ENCODE measurements at places on chromosomes 7 and 10.

- no peak for DNase-seq
Observed at GRCh38 chr7:120064565-120064964, 208.4 kb upstream of the KCND2 start.

GRCh38 chr7:112723416-112723815, 66.8 kb downstream of the TMEM168 start:
- DNase-seq: peak; percentile 71

- DNase-seq: no peak
Observed at GRCh38 chr7:3867863-3868262, 566.8 kb downstream of the SDK1 start.

DNA sequence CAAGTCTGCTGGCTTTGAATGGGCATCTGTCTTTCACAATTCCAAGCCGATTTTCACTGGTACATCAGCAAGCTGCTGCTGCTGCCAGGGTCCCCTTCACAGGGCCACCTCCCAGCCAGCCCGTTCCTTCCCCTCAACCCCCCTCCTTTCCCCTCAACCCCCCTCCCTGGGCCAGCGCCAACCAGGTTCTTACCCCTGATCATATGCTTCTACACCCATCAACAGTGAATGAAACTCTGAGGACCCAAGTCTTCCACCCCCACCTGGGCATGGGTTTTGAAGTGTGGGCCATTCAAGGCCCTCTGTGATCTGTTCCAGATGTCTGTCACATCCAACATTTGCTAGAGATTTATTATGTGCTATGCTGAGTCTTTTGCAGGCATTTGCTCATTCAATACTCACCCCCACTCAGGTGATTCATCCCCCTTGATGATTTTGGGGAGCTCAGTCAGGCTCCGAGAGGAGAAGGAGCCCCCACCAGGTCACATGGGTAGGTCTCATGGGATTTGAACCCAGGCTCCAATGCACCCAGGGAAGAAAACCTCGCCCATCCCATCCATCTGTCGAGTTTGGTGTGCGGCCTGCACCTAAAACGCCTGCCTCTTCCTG, 52.7 kb upstream of the FOXK1 start:
- DNase-seq: no peak

DNA sequence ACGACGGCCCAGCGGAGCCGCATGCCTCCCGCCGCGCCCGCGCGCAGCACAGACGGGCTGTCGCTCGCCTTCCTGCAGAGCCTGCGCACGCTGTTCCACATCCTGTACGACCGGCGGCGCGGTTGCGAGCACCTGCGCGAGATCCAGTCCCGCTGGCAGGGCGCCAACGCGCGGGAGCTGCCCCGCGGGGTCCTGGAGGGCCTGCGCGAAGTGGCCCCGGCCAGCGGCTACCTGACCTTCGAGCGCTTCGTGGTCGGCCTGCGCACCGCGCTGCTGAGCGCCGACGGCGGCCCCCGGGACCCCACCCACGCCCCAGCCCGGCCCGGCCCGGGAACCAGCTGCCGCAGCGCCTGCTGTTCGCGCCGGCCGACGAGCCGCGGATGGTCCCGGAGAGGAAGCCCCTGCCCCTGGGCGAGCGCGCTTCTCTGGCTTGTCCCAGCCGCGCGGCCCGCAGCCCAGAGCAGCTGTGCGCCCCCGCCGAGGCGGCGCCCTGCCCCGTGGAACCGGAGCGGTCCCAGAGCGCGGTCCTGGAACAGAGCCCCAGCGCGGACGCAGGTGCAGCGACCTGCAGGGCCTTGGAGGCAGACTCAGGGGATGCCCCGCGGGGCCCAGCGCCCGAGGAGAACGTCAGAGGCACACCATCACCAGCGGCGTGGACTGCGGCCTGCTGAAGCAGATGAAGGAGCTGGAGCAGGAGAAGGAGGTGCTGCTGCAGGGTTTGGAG, 25.3 kb upstream of the ZNF716 start:
- DNase-seq: no peak

DNA sequence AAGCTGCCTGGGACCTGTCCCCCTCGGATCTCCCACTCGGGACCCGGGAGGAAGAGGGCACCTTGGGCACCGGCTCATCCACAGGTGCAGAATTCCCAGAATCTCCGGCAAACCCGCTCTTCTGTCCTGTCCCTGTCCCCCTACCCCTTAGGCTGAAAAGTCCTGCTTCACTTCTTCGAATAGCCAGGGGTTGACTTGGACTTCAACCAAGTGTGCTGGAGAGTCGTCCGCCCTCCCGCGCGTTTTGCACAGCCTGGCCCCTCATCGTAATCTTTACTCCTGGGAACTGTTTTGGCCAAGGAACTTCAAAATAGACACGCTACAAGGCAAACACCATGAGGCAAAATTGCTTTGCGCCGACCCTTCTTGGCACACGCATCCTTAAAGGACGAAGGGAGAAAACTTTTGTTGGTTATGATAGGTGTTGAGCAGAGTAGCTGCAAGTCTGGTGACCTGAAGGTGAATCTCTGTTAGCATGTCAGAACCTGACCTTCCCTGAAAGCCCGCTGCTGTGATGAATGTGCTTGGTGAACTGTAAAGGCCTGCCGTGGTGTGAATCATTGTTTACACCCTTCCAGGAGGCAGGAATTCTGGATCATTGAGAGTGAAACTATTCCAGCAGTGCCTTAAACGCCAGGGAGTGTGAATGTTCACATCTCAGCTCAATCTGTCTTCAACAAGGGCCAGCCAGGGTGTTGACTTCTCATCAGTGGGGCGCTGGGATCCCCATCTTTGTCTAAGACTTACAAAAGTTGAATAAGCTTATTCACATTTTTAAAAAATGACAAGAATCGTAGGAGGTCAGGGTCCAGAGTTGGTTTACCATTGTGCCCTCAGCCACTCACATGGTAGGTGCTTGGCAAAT, 589 bp upstream of the RAPGEF5 start:
- DNase-seq: peak; percentile 62

All from MG63 (cell line).